Activated T-cell treated with anti-CD3 and anti-CD28 coated beads, Interleukin-2, amount 50 U/mL, for 72 hours (primary cell): ENCODE measurements at places on chromosomes 16 and 17.

DNA sequence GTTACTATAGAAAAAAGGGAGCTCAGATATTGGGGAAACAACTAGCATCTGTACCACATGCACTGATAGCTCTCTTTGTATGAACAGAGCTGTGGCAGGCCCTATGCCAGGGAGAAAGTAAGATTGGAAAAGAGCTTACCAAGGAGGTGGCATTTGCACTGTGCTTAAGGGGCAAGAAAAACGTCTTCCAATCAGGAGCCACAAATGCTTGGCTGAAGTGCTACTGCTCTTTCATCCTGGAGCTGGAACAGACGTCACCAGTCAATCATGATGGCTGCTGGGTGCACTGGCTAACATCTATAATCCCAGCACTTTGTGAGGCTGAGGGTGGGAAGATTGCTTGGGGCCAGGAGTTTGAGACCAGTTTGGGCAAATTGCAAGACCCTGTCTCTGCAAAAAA lies 218.5 kb downstream of the SEC14L1 start:
- DNase-seq = no peak

GRCh38 chr16:75252946-75253911 lies 1.8 kb upstream of the BCAR1 start:
- no peak for DNase-seq

- DNase-seq = no peak
Observed at GRCh38 chr16:61969077-61969382, 67.2 kb downstream of the CDH8 start.

- no peak for DNase-seq
Observed at GRCh38 chr17:811051-811784, 29.1 kb downstream of the MRM3 start.

DNA sequence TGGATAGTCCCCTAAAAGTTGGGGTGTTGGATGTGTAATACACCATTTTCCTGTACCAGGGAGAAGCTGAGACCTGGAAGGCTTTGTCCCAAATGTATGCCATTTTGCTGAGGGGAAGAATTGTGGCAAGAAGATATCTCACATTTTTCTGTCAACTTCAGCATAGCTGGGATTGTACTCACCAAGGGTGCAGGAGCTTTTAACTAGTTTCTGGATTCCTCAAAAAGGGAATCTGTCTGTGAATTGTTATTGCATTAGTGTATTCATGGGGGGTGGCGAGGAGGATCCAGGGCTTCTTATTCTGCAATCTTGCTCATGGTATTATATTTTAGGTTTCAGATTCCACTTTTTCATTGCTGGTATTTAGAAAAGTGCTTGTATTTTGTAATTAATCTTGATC lies 208.2 kb upstream of the MYOCD start:
- no peak for DNase-seq

- DNase-seq = no peak
Observed at GRCh38 chr17:14124854-14125253, 55.5 kb downstream of the COX10 start.

DNA sequence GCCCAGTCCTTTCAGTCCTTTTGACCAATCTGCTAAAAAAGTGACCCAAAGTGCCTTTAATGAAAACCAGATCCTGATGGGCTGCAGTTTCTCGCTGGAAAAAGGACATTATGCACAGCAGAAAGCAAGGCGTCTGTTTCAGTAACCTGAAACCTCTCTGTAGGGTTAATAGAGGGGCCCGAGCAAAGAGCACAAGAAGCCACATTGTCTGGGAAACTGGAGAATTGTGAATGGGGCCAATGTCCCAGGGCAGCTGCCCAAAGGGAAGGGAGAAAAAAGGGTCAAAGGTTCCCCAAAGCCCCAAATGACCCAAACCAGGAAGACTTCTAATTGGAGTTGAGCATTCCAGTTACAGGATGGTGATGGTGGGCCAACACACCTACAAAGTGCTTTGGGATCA lies 3.0 kb downstream of the OTOA start:
- no peak for DNase-seq

GRCh38 chr17:68576137-68576536 lies 25.0 kb downstream of the FAM20A start:
- DNase-seq = no peak

DNA sequence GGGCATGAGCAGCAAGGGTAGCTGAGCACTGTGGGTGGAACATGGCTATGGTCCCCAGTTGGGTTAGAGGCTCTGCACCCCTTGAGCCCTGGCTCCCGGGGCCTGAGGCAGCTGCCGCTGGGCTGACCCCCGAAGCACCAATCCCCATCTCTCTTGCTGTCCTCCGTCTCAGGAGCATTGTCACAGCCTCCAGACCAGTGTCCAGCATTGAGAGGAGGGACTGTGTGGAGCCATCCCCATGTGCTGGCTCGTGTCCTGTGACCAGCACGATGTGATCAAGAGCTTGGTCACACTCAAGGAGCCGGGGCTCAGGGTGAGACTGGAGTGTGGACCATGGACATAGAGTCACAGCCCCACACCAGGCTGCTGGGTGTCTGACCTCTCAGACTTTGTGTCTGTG lies 2.9 kb downstream of the SMTNL2 start:
- DNase-seq = no peak

DNA sequence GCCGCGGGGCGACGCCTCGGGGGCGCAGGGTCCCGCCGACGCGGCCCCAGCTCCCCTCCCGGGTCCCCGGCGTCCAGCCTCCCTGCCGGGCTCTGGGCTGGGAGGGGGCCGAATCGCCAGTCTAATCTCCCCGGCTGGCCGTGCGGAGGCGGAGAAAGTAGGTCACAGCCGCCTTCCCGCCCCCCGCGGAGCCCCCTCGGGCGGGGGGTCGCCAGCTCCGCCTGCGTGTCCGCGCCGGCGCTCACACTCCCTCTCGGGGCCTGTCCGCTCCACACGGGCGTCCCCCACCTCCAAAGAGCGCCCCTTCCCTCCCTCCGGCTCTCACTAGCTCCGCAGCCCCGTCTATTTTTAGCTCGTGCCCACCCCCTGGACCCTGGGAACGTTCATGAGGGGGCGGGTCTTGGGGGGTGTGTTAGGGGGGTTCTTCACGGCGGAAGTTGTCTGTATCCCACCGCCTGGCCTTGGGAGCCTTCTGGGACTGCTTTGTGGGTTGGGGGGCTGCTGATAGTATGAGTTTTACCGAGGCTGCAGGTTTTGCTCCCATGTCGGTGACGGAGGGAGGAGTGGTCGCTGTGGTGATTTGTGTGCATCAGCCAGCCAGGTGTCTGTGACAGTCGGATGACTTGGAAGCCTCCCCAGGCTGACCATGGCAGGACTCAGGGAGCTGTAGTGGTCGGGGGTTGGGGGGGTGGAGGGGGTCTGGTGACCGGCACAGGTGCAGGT lies 1.1 kb downstream of the ATP1B2 start:
- no peak for DNase-seq

DNA sequence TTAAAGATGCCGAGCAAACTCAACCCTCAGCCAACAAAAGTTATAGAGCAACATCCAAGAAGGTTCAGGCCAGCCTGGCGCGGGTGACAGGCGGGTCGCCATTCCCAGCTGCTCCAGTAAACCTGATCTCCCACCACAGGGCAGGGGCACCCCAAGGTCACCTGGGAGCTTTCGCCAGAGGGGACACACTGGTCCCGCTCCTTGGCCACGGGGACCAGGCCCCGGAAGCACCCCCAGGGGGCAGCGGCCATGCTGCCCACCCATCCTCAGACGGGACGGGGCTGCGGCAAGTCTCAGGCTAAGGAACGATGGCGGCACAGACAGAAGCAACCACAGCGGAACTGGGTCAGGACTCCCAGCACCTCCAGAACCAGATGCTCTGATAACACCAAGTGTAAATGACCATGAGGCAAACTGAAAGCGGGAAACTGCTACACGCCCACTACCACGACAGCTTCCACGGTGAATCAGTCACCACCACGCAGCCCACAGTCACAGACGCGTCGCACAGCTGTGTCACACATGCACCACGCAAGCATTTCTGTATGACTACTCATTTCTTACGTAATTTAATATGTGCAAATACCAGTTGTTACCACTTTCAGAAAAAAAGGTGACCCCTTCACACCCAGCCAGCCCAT lies 14.1 kb upstream of the CCDC154 start:
- peak; percentile 64 for DNase-seq

GRCh38 chr16:732936-733335 lies 6.0 kb downstream of the HAGHL start:
- no peak for DNase-seq

GRCh38 chr16:3009568-3010390 lies 2.9 kb upstream of the CLDN9 start:
- no peak for DNase-seq

DNA sequence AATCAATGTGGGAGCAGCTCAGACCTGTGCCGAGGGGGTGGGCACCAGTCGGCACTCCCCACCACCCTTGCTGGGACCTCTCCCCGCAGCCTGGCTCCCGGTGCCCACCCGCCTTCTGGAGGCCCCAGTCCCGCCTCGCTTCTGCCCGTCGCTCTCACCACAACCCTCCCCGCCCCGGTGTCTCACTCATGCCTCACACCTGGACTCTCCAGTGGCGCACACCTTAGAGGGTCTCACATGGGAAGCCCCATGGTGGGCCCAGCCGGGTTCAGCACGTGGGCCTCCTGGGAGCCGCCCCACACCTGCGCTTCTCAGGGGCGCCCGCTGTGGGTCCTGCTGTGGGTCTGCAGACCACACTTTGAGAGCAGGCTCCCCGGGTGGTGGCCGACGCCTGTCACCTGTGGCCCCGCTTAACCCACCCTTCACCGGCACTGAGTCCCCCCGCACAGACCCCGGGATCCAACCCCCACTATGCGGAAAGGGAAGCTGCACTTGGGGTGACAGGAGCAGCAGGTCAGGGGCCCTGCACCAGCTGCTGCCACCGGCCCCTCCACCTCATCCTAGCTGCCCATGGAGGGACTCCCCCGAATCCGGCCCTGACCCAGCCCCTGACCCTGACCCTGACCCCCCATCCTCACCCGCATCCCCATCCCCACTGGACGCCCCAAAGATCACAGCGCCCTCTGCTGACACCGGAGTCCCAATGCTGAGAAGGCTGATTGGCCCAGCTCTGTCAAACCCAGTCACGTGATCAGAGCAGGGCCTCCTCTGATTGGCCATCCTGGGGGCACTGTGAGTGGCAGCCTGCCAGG lies 27.4 kb upstream of the SLC38A10 start:
- peak; percentile 59 for DNase-seq

GRCh38 chr16:27982184-27982583 lies 81.3 kb downstream of the GSG1L start:
- no peak for DNase-seq

- DNase-seq = no peak
Observed at GRCh38 chr16:86366481-86366880, 143.8 kb upstream of the FOXF1 start.

GRCh38 chr16:48511716-48512115 lies 98.3 kb downstream of the N4BP1 start:
- no peak for DNase-seq

- DNase-seq = peak; percentile 60
Observed at GRCh38 chr17:33049781-33050414, 58.3 kb downstream of the SPACA3 start.

DNA sequence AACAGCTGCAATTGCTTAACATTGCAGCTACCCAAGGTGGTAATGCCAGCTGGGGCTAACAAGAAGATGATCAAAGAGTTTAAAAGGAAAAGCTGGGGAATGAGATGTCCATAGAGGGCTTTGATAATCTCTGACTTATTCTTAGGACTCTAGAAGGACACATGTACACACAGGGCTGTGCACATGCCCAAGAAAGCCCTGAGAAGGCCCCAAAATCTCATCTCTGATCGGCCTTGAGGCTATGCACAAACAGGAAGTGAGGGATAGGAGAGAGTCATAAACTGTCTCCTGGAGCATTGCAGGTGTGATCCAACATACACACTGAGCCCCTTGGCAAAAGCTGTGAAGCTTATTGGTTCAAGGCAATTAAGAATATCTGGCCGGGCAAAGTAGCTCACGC lies 17.2 kb upstream of the RABEP1 start:
- DNase-seq = no peak

- no peak for DNase-seq
Observed at GRCh38 chr17:51500454-51500853, 240.1 kb downstream of the UTP18 start.

- peak; percentile 59 for DNase-seq
Observed at GRCh38 chr17:2724784-2725164, 13.2 kb upstream of the CLUH start.
